ENCODE measurements at places on chromosomes 7 and 10.

DNA sequence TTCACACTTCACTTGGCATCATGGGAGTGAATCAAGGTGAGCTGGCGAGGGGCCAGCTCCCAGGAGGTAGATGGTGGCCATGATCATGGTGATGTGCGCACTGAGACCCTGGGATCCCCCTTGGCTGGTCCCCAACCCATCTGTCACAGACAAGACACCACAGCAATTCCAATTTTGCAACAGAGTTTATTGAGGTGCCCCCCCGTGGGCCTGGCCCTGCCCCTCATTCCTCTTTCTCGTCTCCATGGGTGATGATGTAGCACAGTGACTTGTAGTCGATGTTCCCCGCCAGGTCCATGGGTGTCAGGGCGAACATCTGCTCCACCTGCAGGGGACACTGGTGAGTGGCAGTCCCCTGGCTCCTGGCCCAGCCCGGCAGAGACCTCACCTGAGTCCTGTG, 2.4 kb downstream of the MYL7 start:
- DNase-seq: no peak
- no peak overlapping the region for H3K4me3 ChIP-seq
- H3K36me3 ChIP-seq: no peaks in the 10 kb centered on the region
- no peak overlapping the region for H3K27ac ChIP-seq
- no peaks in the 10 kb centered on the region for H3K27me3 ChIP-seq
- peaks cover 7% of the 10 kb centered on the region for H3K4me1 ChIP-seq

DNA sequence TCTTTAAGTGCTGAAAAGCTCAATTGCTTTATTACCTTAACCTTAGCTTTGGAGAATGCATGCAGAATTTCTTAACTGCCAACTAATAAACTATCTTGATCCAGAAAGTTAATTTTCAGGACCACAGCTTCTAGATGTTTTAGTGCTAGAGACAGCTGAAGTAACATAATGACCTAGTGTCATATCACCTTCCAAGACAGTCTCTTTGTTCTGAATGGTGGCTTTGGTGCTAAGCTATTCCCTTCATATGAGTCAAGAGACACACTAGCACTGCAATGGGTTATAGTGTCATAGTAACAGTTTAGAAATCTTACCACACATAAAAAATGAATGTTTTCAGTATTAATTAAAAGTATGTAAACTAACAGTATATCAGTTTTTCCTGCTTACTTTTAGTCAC, 115.4 kb upstream of the LRRN3 start:
- no peak overlapping the region for H3K4me3 ChIP-seq
- H3K4me1 ChIP-seq: no peaks in the 10 kb centered on the region
- no peaks in the 10 kb centered on the region for H3K36me3 ChIP-seq
- no peak for DNase-seq

DNA sequence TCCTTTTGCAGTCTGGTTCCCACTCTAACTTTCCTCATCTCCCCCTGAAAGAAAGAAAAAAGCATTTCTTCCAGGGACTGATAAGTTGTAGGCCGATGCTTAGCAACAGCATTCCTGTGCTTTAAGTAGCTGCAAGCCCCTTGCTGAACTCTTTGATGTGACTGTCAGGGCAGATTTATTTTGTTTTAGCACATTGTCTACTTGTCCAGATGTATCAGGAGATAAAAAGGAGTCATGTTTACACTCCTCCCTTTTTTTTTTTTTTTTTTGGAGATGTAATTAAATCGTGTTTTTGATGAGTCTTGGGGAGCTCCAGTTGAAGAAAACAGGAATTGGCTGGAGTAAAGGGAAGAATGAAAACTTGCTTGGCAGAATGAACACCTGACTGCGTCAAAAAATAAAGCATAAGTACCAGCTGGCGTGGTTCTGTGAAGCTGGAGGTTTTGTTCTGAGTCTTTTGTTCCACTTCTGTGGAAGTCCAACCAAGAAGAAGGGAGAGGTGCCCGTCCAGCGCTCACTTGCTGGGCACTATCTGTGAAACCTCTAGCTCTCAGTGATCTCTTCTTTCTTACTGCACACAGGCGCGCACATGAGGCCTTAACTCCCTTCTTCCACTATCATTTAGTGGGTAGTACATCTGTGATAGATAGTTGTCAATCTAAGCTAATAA, 871.7 kb downstream of the LRMDA start:
- H3K36me3 ChIP-seq: no peaks in the 10 kb centered on the region
- DNase-seq: peak; percentile 49
- peaks cover 2% of the 10 kb centered on the region for H3K4me1 ChIP-seq
- no peak overlapping the region for H3K27ac ChIP-seq

- peak; percentile 4 for DNase-seq
- no peak overlapping the region for H3K4me3 ChIP-seq
- no peaks in the 10 kb centered on the region for H3K36me3 ChIP-seq
- H3K27ac ChIP-seq: no peak overlapping the region
- no peaks in the 10 kb centered on the region for H3K4me1 ChIP-seq
Measured at GRCh38 chr10:84938117-84938905, 609.9 kb downstream of the CCSER2 start.

GRCh38 chr7:5422396-5423305, 983 bp downstream of the TNRC18 start:
- peaks cover 11% of the 10 kb centered on the region for H3K4me1 ChIP-seq
- DNase-seq: peak; percentile 64
- peak overlapping the region; percentile 85 for H3K4me3 ChIP-seq
- no peaks in the 10 kb centered on the region for H3K27me3 ChIP-seq
- H3K27ac ChIP-seq: peak overlapping the region; percentile 99

DNA sequence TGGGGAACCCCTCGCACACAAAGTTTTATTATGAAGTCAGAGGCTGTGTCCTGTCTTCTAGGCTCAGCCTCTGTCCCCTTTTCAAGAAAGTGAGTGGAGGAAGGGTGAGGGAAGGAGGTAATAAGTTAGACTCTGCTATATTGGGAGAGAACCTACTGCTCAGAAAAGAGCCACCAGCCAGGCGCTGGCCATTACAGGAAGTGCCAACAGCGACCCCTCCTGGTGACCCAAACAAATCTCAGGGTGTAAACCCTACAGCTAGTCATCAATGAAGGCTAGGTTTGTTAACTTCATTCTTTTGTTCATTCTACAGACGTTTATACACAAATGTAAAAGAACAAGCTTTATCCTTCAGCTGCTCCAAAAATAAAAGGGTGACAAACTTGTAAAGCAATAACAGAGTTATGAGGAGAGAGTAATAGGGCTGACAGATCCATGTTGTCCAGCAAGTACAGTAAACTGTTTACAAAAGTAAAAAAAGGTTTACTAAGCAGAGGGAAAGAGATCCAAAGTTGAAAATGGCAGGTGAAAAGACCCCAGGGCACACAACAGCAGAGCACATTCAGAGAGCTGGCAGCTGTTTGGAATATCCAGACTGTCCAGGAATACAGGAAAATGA, 82.7 kb downstream of the FAM204A start:
- no peaks in the 10 kb centered on the region for H3K36me3 ChIP-seq
- H3K27ac ChIP-seq: no peak overlapping the region
- H3K4me3 ChIP-seq: no peak overlapping the region
- peak; percentile 70 for DNase-seq

DNA sequence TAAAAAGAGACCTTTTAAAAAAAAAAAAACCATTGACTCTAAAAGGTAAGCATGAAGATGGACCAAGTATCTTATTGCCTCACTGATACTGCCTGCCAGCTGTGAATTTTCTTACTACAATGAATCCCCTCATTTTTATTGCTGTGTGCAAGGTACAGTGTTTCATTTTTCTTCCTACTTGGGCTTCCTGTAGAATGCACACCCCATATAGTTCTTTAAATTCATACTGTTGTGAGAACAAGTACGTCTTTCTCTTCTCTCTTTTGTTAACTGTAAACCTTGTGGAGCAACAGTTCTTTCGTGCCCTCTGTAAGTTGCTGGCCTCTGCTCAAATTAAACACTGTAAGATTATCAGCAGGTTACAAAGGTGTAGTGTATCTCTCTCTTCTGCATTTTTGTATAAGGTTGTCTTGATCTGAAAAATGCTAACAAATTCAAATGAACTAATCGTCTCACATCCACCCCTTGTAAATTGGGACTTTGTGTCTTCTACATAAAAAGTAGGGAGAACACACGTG, 105.6 kb downstream of the VTI1A start:
- no peaks in the 10 kb centered on the region for H3K4me1 ChIP-seq
- no peak for DNase-seq
- H3K4me3 ChIP-seq: no peak overlapping the region
- no peak overlapping the region for H3K27ac ChIP-seq

DNA sequence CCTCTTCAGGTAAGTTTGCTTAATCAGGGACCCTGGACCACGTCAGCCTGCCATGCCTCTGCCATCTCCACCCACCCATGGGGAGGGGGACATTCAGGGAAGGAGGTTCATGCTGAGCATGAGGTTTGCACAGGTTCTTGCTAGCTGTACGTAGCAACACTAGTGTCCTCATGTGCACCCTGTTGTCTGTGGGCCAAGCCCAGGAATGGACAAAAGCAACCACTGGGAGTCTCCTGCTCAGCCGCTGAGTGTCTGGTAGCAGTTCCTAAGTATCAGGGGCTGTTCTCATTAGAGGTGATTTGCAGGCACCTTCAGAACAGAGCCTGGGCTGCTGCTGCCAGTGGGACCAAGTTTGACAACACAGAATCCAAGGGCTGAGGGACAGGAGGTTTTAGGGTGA, 17.9 kb downstream of the CASP7 start:
- H3K4me1 ChIP-seq: no peaks in the 10 kb centered on the region
- H3K36me3 ChIP-seq: no peaks in the 10 kb centered on the region
- no peak overlapping the region for H3K27ac ChIP-seq
- H3K27me3 ChIP-seq: no peaks in the 10 kb centered on the region
- DNase-seq: no peak
- no peak overlapping the region for H3K4me3 ChIP-seq

DNA sequence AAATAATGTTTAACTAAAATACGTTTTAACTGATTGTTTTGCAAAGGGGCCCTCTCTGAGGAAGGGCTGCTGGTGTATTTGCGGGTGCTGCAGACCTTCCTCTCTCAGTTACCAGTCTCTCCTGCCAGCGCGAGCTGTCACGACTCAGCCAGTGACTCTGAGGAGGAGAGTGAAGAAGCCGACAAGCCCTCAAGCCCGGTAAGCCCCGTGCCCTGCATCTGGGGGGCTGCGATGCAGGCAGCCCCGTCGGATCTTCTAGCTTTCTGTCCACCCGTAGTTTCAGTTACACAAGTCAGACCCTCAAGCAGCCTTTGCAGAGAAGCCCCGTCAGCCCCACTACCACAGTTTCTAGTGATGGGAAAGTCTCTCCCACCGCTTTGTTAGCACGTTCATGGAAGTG, 45.1 kb downstream of the UBE3C start:
- H3K36me3 ChIP-seq: peaks cover 12% of the 10 kb centered on the region
- no peak overlapping the region for H3K27ac ChIP-seq
- H3K27me3 ChIP-seq: no peaks in the 10 kb centered on the region
- H3K4me3 ChIP-seq: no peak overlapping the region
- no peak for DNase-seq

- no peak for DNase-seq
- H3K4me1 ChIP-seq: no peaks in the 10 kb centered on the region
- H3K36me3 ChIP-seq: no peaks in the 10 kb centered on the region
- H3K4me3 ChIP-seq: no peak overlapping the region
- H3K27me3 ChIP-seq: no peaks in the 10 kb centered on the region
Measured at GRCh38 chr10:51344371-51344770, 270.1 kb downstream of the PRKG1 start.

GRCh38 chr7:129271500-129272355, 46.9 kb downstream of the AHCYL2 start:
- no peak overlapping the region for H3K4me3 ChIP-seq
- H3K27ac ChIP-seq: no peak overlapping the region
- no peaks in the 10 kb centered on the region for H3K4me1 ChIP-seq
- H3K36me3 ChIP-seq: no peaks in the 10 kb centered on the region
- DNase-seq: peak; percentile 84
- H3K27me3 ChIP-seq: no peaks in the 10 kb centered on the region

DNA sequence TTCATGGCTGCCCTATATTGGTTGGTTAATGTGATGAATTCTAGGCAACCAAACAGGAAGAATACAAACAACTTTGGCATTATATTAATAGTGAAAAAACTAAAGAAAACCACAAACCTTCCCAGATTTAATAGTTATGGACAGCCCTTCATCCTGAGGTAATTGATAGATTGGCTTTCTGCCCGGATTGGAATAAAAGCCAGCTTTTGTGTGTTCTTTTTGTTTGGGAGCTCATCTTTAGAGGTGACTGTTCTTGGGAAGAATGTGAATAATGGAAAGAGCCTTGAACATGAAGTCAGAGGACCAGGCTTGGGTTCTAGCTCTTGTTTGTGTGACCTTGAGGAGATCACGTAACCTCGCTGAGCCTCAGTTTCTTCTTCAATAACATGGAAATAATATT, 92.3 kb downstream of the VTI1A start:
- no peaks in the 10 kb centered on the region for H3K27me3 ChIP-seq
- no peak for DNase-seq
- H3K27ac ChIP-seq: no peak overlapping the region
- no peaks in the 10 kb centered on the region for H3K36me3 ChIP-seq
- H3K4me1 ChIP-seq: peaks cover 4% of the 10 kb centered on the region
- H3K4me3 ChIP-seq: no peak overlapping the region

- H3K27me3 ChIP-seq: no peaks in the 10 kb centered on the region
- no peaks in the 10 kb centered on the region for H3K36me3 ChIP-seq
- DNase-seq: no peak
- no peak overlapping the region for H3K27ac ChIP-seq
- H3K4me3 ChIP-seq: no peak overlapping the region
- H3K4me1 ChIP-seq: peaks cover 6% of the 10 kb centered on the region
Measured at GRCh38 chr10:121949049-121949448, 21.2 kb upstream of the ATE1 start.

DNA sequence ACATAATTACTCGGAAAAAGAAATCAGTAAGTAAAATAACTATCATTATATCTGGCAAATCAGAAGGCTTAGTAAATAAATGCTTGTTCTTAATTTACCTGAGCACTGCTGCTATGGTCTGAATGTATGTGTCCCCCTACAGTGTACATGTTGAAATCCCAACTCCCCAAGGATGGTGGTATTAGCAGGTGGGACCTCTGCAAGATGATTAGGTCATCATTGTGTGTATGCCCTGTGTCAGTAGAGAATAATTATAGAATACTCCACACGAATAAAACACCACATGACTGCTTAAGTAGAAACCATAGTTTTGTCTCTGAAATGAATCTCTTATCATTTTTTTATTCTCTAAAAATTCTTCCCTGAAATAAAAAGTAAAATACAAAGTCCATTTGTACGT, 101.6 kb downstream of the RNF133 start:
- H3K4me3 ChIP-seq: no peak overlapping the region
- DNase-seq: no peak
- H3K4me1 ChIP-seq: no peaks in the 10 kb centered on the region

GRCh38 chr10:70074971-70075370, 22.3 kb downstream of the MACROH2A2 start:
- peaks cover 6% of the 10 kb centered on the region for H3K4me1 ChIP-seq
- H3K27me3 ChIP-seq: no peaks in the 10 kb centered on the region
- no peak overlapping the region for H3K4me3 ChIP-seq
- DNase-seq: peak; percentile 65
- no peak overlapping the region for H3K27ac ChIP-seq

Measured in mesendoderm (in vitro differentiated cells).